Sciatic nerve (tissue), 2 donors: ENCODE measurements at places on chromosomes 4 and X. TPM values are rescaled to one million over a fixed set of nuclear protein-coding genes. Genes with fewer than 3 reads are reported as not detected.

The CXCL6 gene
- total RNA-seq, result 2.8 TPM

The SMIM31 gene
- not detected for total RNA-seq

The MAGEB1 gene
- total RNA-seq, result not detected

The SAP30 gene
- 15.4 TPM for total RNA-seq

The VBP1 gene
- total RNA-seq, result 30.9 TPM

The STK32B gene
- 1.6 TPM for total RNA-seq

The TCEAL5 gene
- total RNA-seq, result 1.0 TPM
